ENCODE measurements at places on chromosomes 2 and 18.

GRCh38 chr2:96188821-96189526 is 19.7 kb downstream of the STARD7 start:
- no peak for DNase-seq

DNA sequence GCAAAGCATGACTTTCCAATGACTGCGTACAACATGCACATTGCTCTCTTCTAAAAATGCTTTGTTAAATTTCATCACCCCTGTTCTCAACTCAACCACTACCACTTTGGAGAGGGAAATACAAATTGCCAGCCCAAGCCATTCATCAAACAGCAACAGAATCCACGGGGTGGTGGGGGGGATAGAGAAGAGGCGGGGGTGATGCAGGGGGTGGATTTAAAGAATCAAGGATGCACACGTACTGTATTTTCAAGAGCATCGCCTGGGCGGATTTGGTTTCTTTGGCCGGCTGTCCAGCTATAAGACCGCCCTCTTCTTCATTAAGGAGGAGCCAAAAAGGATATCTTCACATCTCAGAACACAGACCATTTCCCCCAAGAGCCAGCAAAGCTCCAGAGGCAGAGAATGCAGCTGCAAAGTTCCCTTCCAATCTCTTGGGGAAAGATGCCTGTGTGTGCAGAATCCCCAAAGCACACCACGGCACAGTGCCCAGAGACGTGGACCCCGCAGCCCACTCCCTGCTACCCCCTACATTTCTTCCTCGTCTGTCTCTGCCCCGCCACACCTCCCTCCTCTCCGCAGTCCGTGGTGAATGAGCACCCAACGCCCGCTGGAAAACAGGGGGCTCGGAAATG is 977 bp downstream of the SLC8A1 start:
- no peak for DNase-seq

DNA sequence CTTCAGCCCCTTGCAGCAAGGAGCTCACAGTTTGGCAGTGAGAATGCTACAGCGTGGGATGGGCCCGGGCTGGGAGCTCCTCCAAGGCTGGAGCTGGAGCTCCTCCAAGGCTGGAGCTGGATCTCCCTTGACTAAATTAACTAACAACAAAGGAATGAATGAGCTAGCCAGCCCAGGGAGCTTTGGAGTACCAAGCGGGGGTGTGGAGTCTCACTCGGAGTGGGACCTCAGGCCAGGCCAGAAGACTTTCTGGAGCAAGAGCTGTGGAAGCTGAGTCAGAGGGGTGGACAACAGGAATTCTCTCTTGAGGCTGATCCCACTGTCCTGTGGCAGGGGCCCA is 244.7 kb upstream of the HS6ST1 start:
- no peak for DNase-seq

- DNase-seq = no peak
Observed at GRCh38 chr2:233768076-233768475, 8.0 kb downstream of the UGT1A1 start.

- DNase-seq = no peak
Observed at GRCh38 chr2:237514474-237515130, 27.6 kb downstream of the MLPH start.

GRCh38 chr2:37447446-37447845 is 103.0 kb downstream of the QPCT start:
- no peak for DNase-seq

- no peak for DNase-seq
Observed at GRCh38 chr2:25268139-25268538, 73.6 kb downstream of the DNMT3A start.

GRCh38 chr2:157439824-157440186 is 4.1 kb downstream of the CYTIP start:
- DNase-seq = no peak

DNA sequence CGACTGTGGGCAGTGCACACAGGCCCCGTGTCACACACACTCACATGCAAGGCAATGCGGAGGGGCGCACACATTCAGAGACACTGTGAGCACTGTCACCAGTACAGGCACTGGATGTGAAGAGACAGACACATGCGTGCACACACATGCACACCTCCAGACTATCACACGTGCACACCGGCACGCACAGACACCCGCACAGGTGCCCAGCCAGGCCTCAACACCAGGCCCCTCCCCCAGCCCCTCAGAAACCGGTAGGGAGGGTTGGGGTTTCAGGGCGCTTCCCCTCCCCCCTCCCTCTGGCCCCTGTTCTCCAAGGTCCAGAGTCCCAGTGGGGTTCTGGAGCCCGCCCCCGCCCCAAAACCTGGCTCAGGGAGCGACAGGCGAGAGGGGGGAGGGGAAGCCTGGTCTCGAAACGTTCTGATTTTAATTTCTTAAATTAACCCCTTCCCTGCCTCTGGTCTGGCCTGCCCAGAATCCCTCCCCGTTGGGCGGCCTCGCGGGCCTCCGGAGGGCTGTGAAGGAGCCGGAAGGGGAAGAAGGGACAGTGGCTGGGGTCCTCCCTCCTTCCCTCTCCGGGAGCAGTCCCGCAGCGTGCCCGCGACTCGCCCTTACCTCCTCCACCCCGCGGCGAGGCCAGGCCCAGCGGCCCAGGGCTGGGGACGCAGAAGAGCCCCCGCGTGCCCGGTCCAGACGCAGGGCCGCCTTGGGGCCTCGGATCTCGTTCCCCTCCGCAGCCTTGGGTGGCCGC is 558 bp downstream of the FBXO41 start:
- DNase-seq = no peak

Data from activated naive CD8-positive, alpha-beta T cell treated with anti-CD3 and anti-CD28 coated beads, Interleukin-2, amount 50 U/mL, for 16 hours (primary cell).